ENCODE measurements at places on chromosomes 6 and 20.

DNA sequence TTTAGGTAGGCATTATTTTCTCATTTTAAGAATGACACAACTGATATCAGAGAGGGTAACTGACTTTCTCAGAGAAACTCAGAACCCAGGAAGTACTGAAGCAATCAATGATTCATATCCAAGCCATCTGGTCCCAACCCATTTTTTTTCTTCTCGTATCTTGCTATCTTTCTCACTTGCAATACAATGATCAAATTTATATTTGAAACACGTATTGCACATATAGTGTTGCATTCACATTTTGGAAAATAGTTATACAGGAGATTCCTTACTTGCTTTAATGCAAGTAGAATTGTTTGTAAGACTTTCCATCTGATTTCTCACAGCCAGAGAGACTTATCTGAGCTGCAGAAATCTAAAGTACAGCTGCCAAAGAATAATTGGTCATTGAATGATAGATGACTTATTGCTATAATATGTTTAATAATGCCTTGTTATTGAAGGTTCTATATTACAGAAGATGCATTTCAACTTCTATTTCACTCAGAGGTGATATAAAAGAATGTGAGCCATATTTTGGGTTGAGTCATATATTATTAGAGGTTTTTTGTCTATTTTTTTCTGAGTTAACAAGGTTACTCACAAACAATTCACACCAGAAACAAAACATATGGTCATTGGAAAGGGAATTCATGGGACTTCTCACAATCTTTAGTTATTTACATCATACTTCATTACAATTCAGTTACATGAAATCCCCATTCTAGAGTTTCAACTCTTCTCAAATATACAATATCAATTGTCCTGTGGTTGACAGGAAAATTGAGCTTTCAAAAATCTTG lies 337.5 kb upstream of the CITED2 start:
- DNase-seq: no peak

DNA sequence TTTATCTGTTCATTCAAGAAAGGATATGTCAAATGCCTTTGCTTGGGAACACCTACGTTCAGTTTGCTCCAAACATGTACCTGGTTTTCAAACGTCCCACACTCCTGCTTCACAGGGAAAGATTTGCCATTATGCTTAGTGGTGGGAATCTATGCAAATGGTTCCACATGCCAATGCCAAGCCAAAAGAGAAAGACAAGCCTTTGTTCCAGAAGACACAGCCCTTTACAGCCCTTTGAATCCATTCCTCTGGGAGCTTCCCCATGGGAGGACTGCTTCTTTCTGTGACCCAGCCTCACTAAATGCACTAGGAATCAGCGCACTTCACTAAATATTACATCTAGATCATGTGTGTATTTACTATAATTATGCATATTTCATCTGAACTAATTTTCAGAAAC lies 619.5 kb downstream of the PRKN start:
- peak; percentile 25 for DNase-seq

GRCh38 chr6:134166511-134167261 lies 114.3 kb upstream of the SLC2A12 start:
- DNase-seq: no peak

GRCh38 chr6:37116326-37116725 lies 53.6 kb upstream of the PIM1 start:
- no peak for DNase-seq

GRCh38 chr6:52653151-52653550 lies 17.8 kb upstream of the TMEM14A start:
- DNase-seq: no peak

DNA sequence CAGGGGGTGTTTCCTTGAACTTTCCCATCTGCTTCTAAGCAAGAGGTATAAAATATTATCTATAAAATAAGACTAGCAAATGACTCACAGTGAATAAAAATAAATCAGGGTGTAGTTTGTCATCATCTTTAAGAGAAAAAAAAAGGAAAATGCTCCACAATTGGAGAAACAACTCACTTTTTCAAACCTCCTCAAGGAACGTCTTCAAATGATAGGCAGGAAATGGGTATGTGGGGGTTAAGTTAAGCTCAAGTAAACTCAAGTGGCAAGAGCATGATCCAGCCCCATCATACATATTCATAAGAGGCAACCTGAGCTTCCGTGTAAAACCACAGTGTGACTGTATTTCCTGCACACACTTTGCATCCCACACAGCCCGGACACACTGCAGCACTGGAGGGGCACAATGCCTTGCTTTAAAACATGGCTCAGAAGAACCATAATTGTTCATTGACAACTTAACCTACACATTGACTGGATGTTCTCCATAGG lies 58.5 kb upstream of the CEP85L start:
- no peak for DNase-seq

- DNase-seq: no peak
Measured at GRCh38 chr20:50395251-50395729, 114.9 kb upstream of the PTPN1 start.

DNA sequence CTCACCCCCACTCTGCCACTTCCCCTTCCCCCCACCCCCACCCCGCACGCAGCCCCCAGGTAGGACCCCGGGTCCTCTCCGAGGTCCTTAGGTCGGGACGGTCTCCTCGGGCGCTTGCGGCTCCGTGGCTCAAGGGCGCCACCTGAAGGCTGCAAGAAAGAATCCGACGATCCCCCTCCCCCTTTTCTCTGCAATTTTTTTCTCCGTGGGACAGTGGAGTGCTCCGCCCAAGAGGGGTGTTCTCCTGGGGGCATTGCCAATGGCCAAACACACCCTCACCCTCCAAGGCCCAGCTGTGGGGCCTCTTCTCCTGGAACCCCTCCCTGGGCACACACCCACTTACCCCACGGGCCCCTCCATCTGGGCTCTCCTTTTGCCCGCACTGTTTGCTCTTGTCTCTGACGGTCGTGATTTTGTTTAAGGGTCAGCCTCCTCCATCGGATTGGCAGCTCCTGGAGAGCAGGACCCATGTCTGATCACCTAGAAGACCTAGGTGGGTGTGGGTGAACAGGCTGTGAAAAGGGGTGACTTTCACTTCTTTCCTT lies 1.1 kb upstream of the TMEM74B start:
- no peak for DNase-seq
